Activated CD8-positive, alpha-beta memory T cell treated with anti-CD3 and anti-CD28 coated beads, Interleukin-2, amount 10 ng/mL, durations not matched to agents 7 days and 5 days (primary cell): ENCODE measurements at places on chromosomes 2 and 18. TPM values are rescaled to one million over a fixed set of nuclear protein-coding genes. Genes with fewer than 3 reads are reported as not detected.
A peak's percentile ranks its signal among the peaks of the same experiment; 100 is the strongest.

DNA sequence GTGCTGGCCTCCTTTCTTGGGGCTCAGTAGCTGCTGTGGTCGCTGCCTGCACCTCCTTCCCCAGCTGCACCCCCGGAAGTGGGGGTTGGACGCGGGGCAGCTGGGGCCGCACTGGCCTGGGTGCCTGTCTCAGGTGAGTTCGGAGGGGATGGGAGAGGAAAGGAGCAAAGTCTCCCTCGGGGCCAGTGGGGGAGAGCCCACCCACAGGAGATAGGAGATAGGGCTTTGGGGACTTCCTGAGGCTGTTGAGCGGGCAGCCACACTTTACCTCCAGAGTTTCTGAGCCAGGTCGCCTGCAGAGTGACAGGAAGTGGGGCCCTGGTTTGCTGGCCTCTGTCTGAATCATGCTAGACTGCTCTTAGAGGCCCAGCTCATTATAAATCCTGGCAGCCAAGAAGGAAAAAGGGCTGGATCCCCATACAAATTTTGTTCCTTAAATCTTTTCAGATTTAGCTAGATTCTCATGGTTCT lies 8.1 kb downstream of the MBP start:
- peaks cover 86% of the 10 kb centered on the region for H3K4me1 ChIP-seq
- peak overlapping the region; percentile 69 for H3K4me3 ChIP-seq
- peak overlapping the region; percentile 79 for H3K27ac ChIP-seq
- DNase-seq, result peak; percentile 86
- no peaks in the 10 kb centered on the region for H3K27me3 ChIP-seq

DNA sequence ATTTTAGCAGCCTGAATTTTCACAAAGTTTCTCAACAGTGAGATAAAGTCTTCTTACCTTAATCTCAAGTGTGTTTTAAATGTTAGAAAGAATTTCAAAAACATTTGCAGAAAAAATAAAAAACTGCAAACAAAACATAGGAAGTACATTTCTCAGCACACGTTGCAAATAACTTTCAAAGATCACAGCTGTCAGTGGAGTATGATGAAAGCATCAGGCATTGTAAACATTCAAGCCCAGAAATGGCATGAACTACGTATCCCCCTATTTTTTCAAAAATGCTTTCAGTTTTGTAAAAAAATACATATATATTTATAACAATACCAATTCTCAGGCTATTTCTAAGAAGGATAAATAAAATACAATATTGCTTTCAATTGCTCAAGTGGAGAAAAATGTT lies 320.6 kb upstream of the TFPI start:
- no peaks in the 10 kb centered on the region for H3K27me3 ChIP-seq
- no peaks in the 10 kb centered on the region for H3K4me1 ChIP-seq
- H3K4me3 ChIP-seq, result no peak overlapping the region
- H3K27ac ChIP-seq, result no peak overlapping the region
- no peaks in the 10 kb centered on the region for H3K36me3 ChIP-seq

- no peaks in the 10 kb centered on the region for H3K4me1 ChIP-seq
- no peaks in the 10 kb centered on the region for H3K36me3 ChIP-seq
These were observed 79.0 kb upstream of the CDH19 start for GRCh38 chr18:66682855-66683322.

- no peak overlapping the region for H3K4me3 ChIP-seq
- H3K36me3 ChIP-seq, result no peaks in the 10 kb centered on the region
- H3K27me3 ChIP-seq, result no peaks in the 10 kb centered on the region
- DNase-seq, result no peak
- no peaks in the 10 kb centered on the region for H3K4me1 ChIP-seq
- no peak overlapping the region for H3K27ac ChIP-seq
These were observed 558.2 kb upstream of the PKDCC start for GRCh38 chr2:41489638-41490037.

The TBR1 gene
- 0.05 TPM for total RNA-seq

- H3K27ac ChIP-seq, result peak overlapping the region; percentile 97
- H3K36me3 ChIP-seq, result peaks cover 14% of the 10 kb centered on the region
- no peaks in the 10 kb centered on the region for H3K27me3 ChIP-seq
- DNase-seq, result peak; percentile 53
- H3K4me3 ChIP-seq, result peak overlapping the region; percentile 94
These were observed 1.1 kb downstream of the RNF103 start for GRCh38 chr2:86622519-86623042.

DNA sequence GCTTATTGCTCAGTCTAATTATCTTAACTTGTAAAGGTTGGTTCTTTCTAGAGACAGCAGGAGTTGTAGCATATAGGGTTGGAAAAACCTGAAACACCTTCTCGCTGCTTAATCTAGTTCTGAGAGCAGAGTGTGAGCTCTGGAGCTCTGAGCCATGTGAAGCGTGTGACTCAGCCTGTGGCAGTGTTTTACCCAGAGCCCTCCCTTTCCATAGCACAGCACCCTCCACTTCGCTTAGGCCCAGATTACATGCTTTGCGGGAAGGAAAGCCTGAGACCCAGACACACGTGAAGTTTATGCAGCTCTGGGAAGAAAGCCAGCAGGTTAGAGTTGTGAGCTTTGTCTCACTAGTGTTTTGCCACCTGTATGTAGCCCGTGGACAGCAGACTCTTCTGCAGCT lies 74.5 kb downstream of the INPP4A start:
- H3K36me3 ChIP-seq, result peaks cover 32% of the 10 kb centered on the region
- no peak overlapping the region for H3K4me3 ChIP-seq
- H3K27me3 ChIP-seq, result no peaks in the 10 kb centered on the region
- DNase-seq, result no peak

The FOXD4L1 gene
- 0.23 TPM for total RNA-seq
